NCI-H2107 (cell line): ENCODE measurements at places on chromosomes 5 and 9.

DNA sequence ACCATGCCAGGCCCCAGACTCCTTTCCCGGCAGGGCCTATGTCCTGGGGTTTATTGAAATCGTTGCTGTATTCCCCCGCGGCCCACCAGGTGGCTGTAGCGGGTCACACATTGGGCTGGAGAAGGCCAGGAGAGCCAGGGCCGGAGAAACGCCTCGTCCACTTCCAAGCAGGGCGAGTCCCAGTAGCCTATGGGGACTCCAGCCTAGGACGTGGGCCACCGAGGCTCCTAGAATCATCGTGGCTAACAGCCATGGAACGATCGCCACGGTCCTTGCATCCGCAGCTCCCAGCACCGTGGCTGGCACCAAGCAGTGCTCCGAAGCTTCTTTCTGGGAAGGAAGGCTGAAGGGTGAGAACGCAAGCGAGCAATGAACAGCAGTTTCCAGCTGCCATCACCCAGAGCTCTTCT, 87.7 kb downstream of the ENTREP1 start:
- DNase-seq: no peak

GRCh38 chr9:35871545-35871944, 1.3 kb upstream of the OR13J1 start:
- DNase-seq: no peak

DNA sequence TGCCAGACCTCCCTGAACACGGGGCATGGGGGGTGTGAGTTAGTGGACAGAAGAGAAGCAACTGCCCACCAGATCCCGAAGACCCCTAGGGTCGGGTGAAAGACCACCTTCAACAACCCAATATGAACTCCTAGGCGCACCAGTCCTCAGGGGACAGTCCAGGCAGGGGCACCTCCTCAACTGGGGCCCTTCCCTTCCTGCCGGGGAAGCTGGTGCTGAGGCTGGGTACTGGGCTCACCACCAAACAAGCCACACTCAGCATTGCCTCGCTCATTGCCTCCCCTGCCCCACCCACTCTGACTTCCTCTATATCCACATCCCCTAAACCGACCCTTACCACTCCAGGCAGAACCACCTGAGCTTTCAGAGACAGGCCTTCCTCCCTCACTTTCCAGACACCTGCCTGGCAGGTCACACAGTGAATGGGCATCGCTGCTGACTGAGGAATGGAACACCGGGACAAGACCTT, 42.5 kb downstream of the SEMA4D start:
- DNase-seq: no peak

DNA sequence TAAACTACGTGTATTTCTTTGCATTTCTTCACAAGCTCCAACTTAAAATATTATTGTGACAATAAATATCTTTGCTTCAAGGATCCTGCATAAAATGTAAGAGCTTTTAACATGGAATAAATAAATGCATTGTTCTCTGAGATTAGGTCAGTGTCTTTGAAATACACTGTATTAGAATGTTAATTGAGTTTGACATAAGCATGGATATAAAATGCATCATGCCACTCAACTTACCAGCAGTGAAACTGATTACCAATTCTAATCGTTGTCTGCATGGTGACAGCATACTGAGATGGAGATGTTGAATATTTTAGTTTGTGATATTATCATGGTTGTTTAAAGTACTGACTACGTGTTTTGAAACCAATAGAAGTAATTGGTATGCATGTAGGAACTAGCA, 555.3 kb upstream of the ZNF608 start:
- no peak for DNase-seq

DNA sequence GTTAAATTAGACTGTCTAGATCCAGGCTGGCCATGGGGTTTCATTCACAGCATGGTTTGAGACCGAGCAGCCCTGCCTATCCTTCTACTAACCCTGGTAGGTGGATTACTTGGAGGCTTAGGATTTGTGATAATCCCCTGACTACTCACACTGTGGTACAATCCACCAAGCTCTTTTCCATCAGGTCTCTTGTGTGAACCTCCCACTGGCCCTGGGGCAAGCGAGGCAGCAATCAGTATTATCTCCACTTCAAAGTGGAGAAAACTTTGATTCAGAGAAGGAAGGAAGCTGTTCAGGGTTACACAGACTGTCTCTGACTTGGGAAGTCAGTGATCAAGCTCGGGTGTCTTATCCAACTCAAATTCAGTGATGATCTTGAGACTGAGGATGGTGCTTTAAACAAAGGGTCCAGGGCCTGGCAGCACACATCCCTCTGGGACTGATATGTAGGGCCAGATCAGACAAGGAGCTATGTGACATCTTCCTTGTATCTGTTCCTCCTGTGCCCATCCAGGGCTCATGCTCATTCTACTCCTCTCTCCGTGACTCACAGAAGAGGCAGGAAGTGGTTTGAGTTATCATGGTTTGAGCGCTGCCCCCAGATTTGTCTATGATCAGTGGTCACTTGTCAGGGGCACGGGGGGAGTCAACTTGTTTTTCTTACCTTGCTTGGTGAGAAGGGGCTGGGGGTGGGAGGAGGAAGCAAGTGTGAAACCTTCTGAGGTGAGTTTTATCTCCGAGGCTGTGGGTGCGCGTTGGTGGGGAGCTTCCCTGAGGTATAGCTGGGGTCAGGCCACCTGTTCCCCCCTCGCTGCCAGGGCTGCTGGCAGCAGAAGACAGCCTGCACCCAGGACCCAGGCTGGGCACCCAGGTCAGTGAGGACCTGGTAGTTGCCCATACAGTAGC, 48.6 kb downstream of the RGS3 start:
- DNase-seq: no peak

GRCh38 chr9:126661521-126662251, 48.0 kb downstream of the LMX1B start:
- DNase-seq: no peak
